ENCODE measurements at places on chromosomes 4 and X.

GRCh38 chrX:39996536-39996935, 101.2 kb downstream of the BCOR start:
- H3K4me3 ChIP-seq = no peak overlapping the region
- H3K4me1 ChIP-seq = no peaks in the 10 kb centered on the region
- H3K36me3 ChIP-seq = no peaks in the 10 kb centered on the region
- no peak for DNase-seq

DNA sequence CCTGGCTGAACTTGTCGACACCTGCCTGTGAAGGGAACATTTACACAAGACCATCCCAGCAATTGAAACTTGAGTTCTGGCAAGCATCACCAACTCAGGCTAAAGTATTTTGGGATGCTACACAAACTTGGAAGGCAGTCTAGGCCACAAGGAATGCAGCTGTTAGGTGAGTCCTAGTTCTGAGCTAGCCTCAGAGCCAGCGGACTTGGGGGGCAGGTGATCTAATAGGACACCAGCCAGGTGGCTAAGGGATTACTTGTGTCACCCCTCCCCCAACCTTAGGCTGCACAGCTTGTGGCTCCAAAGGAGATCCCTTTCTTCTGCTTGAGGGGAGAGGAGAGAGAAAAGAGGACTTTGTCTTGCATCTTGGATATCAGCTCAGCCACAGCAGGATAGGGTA, 62.3 kb upstream of the DKK2 start:
- no peak for DNase-seq
- no peaks in the 10 kb centered on the region for H3K36me3 ChIP-seq
- no peak overlapping the region for H3K4me3 ChIP-seq
- H3K27ac ChIP-seq = no peak overlapping the region
- H3K4me1 ChIP-seq = no peaks in the 10 kb centered on the region
- no peaks in the 10 kb centered on the region for H3K27me3 ChIP-seq

DNA sequence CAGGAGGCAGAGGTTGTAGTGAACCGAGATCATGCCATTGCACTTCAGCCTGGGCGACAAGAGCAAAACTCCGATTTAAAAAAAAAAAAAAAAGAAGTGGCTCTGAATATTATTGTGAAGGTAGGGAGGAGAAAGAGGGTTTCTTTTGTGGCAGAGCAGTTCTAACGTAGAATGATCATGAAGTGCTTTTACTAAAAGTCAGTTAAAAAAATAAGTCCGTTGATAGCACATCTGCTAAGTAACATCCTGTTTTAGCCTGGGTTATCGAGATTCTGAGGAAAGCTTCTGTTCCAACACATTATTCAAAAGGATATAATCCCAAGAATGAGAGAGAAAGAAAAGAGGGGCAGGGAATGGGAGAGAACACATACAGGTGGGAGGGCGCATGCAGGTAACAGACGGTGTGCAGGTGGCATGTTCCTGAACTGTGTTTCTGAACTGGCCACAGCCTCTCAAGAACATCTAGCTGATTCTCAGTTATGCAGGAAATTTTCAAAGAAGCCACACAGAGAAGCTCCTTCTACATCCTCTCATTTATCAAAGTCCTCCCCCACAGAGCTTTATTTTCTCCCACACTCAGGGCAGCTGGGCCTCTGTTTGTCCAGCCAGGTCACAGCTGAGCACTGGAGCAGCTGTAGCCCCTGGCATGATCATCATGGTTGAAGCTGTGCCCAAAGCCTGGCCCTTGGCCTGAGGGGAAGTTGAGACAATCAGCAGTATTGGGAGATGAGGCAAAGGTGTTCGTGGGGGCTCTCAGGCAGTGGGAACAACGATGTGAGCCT, 342.3 kb downstream of the ZNF674 start:
- no peak overlapping the region for H3K27ac ChIP-seq
- H3K27me3 ChIP-seq = no peaks in the 10 kb centered on the region
- H3K36me3 ChIP-seq = no peaks in the 10 kb centered on the region
- H3K4me3 ChIP-seq = no peak overlapping the region

DNA sequence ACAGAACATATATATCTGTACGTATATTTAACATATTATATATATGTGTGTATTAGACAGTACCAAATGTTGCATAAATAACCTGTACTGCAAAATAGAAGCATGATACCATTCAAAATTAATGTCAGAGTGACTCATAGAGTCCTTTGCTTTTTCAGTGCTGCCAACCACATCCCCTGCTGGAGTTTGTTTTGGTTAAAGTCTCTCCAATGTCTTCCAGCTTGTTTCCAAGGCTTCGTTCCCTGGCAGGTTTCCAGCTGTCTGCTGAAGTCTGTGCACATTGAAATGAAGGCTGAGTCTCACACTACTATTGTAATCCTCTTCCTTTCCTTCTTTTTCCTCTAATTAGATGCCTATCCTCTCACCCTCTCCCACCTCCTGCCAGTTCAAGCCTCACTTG, 14.9 kb downstream of the NRK start:
- H3K36me3 ChIP-seq = no peaks in the 10 kb centered on the region
- no peak for DNase-seq
- H3K27me3 ChIP-seq = no peaks in the 10 kb centered on the region
- no peaks in the 10 kb centered on the region for H3K4me1 ChIP-seq

DNA sequence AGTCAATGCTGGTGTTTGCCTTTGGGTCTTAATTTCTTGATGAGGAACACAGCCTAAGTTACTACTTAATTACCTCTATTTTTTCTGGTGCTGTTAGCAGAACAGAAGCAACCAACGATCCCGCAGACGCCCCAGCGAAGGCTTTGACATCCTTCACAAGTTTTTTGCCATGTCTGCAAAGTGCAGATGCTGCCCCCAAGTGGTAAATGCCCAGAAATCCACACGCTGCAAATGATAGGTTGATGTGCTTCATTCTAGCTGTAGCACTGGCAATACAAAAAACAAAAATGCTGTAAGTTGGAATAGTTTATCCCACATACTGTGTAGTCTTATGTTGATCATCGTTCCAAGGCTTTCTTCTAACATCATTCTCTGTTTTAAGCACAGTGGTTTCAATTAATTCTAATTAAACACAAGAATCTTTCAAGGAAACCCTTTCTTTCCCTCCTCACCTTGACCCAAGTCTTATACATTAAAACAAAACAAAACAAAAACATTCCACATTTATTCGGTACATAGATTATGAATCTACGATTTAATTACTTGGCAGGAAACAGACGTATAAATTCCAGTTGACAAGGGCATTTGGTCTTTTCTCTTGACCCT, 1.2 kb downstream of the PNPLA4 start:
- no peaks in the 10 kb centered on the region for H3K27me3 ChIP-seq
- H3K4me3 ChIP-seq = no peak overlapping the region
- no peak overlapping the region for H3K27ac ChIP-seq
- peaks cover 5% of the 10 kb centered on the region for H3K36me3 ChIP-seq
- H3K4me1 ChIP-seq = no peaks in the 10 kb centered on the region
- no peak for DNase-seq

- no peak for DNase-seq
- no peak overlapping the region for H3K27ac ChIP-seq
- H3K4me3 ChIP-seq = no peak overlapping the region
- no peaks in the 10 kb centered on the region for H3K27me3 ChIP-seq
These were observed 623.5 kb upstream of the NR3C2 start for GRCh38 chr4:149065753-149066152.

GRCh38 chrX:41110801-41111625, 25.8 kb downstream of the USP9X start:
- no peaks in the 10 kb centered on the region for H3K27me3 ChIP-seq
- no peaks in the 10 kb centered on the region for H3K4me1 ChIP-seq
- no peak for DNase-seq
- H3K4me3 ChIP-seq = no peak overlapping the region
- no peaks in the 10 kb centered on the region for H3K36me3 ChIP-seq

DNA sequence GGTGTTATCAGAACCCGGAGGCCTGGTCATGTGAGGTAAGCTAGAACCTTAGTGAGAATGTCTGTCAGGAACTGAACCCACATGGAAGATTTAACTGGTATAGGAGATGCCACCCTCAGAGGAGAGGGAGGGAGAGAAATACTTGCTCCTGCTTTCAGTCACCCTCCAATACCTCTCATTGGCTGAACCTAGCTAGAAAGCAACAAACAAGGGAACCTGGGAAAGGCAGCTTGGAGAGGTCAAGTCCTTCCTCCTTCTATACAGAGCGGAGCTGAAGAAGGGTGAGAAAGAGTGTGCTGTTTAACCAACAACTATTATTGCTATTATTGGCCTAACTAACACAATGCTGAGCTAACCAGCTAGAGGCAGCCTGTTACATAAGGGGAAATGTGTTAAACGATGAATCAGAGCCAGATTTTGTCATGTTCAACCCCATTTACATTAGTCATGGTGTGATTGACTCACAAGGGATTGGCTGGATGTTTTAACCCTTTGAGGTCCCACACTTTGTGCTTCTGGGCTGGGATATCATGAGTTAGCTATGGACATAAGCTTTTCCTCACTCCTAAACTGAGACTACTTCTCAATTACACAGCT, 96.5 kb upstream of the ESX1 start:
- no peak overlapping the region for H3K4me3 ChIP-seq
- DNase-seq = no peak
- no peaks in the 10 kb centered on the region for H3K27me3 ChIP-seq
- no peaks in the 10 kb centered on the region for H3K4me1 ChIP-seq
- H3K27ac ChIP-seq = no peak overlapping the region

- H3K4me3 ChIP-seq = no peak overlapping the region
- no peaks in the 10 kb centered on the region for H3K4me1 ChIP-seq
- H3K27ac ChIP-seq = no peak overlapping the region
- DNase-seq = no peak
- no peaks in the 10 kb centered on the region for H3K27me3 ChIP-seq
These were observed 402.7 kb upstream of the INTU start for GRCh38 chr4:127229855-127230608.
